ENCODE measurements at places on chromosomes 2 and 18.

- DNase-seq, result no peak
Observed at GRCh38 chr2:233011268-233011650, 1.8 kb downstream of the NGEF start.

DNA sequence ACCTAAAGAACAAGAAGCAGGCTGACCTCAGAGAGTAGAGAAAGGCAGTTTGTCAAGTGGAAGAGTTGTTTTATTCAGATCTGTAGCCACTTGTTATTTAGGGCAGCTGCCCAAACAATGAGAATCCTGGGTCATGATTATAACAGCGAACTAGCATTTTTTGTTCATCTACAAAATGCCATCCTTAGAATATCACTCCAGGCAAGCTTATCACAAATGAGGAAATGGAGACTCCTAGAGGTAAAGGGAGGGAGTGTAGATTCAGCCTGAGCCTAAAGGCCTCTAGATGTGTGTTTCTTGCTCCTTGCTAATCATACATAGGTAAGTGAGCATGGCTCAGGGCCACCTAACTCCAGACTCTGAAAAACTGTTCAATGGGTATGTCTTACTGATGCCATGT is 126.1 kb downstream of the HNMT start:
- no peak for DNase-seq

DNA sequence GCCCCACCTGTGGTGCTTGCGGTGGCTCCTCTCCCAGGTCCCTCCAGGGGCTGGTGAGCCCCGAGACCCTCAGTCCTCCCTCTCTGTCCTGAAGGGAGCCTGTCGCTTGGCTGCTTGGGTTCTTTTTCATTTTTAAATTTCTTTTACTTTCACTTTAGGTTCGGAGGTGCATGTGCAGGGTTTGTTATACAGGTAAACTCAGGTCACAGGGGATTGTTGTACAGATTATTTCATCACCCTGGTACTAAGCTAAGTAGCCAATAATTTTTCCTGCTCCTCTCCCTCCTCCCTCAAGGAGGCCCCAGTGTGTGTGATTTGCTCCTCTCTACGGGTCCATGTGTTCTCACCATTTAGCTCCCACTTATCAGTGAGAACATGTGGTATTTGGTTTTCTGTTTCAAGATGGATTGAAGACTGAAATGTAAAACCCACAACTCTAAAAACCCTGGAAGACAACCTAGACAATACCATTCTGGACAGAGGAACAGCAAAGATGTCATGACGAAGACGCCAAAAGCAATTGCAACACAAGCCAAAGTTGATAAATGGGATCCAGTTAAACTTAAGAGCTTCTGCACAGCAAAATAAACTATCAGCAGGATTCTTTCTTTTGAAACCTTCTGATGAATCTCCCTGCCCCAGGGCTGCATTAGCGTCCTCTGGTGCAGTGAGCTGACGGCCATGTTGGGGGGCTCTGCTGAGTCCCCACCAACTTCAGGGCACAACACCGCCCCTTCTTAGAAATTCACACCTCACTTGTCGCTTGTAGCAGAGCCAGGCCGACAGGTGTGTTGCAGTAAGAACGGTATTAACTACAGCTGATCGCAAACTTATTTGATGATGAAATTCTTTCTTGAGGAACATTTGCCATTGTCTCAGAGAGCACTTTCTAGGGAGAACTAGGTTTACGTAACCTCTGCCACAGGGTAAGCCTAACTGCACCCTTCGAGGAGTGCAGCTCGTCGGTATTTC is 135.3 kb downstream of the ZNF236 start:
- no peak for DNase-seq

DNA sequence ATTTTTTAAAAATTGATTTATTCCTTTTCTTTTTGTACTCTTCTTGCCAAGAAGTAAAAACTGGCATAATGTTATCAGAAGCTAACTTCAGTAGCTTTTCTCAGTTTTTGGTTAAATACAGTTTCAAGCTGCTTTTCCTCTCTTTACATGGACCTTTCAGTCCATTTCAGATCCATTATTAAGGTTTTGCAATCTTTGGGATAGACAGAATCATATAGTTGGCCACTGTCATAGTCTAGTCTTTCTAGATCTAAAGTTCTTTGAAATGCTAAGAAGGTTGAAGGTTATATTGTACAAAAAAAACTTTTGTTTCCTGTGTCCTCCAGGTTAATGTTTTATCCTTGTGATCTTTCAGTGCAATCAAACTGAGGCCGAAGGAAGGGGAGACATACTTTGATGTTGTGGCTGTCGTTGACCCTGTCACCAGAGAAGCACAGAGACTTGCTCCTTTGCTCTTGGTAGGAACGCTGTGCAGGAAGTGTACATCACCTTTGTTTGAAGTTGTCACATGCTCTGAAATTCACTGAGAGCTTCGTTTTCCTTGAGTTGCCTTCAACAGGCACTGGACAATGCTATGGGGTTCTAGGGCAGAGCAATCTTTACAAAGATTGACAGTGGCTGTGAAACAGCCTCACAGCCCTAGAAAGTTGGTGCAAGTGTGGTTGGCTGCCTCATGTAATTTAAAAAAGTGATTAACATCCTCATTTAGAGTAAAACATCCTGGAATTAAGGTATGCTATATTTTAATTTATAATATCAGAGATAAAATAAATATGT is 79.1 kb downstream of the UGGT1 start:
- DNase-seq, result no peak

- no peak for DNase-seq
Observed at GRCh38 chr2:40668425-40668824, 216.5 kb upstream of the SLC8A1 start.

DNA sequence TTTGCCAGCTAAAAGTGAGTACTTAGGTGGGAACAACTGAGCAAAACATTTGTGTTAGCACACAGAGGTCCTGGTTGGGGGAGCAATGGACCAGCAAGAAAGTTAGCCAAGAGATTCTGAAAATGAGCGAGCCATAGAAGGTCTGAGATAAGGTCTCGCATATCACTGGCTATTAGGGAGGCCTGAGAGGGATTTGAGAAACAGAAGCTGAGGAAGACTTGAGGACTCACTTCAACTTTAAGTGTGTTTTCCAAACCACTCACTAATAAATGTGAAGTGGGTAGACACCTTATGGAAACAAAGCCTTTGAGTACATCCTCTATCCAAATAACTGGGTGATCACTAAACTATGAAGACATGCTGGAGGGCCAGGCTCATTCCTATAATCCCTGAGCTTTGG is 958.5 kb downstream of the DPP10 start:
- no peak for DNase-seq

DNA sequence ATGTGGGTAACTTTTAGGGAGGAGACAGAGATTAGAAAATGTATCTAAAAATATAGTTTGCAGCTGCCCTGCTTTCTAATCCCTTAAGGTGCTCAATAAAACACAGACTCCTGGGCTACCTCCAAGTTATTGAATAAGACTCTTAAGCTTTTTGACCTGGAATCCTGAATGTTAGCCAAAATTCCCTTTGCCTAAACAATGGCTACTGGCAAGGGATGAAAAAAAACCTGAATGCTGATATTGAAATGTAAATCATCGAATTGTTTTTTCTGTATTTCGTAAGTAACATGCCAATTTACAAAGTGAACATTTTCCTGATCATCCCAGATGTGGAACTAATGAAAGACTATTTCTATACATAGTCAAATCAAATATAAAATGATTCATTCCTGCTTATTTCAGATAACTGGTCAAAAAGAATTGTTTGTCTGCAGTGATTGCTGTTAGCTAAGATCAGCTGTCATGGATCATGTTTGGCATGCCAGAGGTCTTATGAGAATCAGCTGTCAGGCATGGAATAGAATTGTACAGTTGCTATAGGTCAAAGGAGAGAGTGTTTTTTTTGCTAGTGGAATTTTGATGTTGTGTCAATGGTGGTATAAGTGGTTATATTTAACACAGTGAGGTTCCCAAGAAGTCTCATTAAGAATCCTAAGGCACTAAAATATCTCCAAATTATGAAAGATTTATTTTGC is 363.6 kb upstream of the CWC22 start:
- DNase-seq, result no peak

All from stimulated activated naive CD8-positive, alpha-beta T cell treated with anti-CD3 and anti-CD28 coated beads, Interleukin-15, Interleukin-2, amounts not matched to agents 100 U/mL and 50 U/mL, for 24 hours (primary cell).